ENCODE measurements at places on chromosomes 5 and 9.

DNA sequence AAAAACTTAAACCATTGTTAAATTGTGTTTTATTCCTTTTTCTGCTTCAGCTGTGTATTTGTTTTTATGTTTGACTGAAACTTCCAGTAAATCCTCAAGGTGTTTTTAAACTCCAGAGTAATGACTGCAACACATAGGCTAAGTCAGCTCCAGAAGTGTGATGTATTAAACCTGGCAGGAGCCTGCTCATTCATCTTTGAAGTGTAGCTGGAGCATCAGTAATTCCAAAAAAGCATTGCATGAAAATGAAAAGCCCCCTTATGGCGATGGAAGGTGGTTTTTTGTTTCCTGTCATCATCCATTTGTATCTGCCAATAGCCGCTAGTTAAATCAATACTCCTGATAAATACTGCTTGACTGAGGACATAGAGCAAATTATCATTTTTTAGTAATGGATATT, 474.2 kb upstream of the ADAMTS16 start:
- no peak for DNase-seq

DNA sequence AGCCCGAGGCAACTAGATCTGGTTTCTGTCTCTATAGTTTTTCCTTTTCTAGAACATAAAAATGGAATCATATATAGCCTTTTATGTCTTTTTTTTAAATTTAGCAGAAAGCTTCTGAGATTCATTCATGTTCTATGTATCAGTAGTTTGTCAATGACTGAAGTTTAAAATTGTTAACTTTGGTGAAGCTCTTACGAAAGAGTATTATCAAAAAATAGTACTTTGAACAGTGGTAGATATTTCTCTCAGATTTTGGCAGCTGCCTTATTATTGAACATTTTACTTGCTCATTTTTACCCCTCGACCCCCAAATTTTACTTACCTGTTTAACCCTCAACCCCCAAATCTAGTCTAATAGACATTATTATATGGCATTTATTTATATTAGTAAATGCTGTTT, 10.2 kb downstream of the NIPBL start:
- no peak for DNase-seq

- DNase-seq: no peak
These were observed 150.5 kb downstream of the YTHDC2 start for GRCh38 chr5:113663879-113664541.

- no peak for DNase-seq
These were observed 49.6 kb upstream of the CACNA1B start for GRCh38 chr9:137827908-137828526.

DNA sequence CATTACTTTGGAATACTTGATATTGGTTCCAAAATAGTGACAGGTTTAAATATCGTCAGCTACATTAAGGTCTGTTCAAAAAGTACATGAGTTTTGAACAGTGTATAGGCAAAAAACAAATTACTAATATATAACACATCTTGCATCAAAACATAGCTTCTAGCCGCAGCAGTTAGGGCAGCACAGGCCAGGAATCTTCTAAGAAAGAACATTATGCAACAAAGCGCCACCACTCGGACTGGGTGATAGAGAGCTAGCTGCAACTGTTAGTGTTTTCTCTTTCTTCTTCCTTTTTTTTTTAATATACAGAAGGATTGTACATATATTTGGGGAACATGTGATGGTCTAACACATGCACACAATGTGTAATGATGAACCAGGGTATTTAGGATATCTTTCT, 504.5 kb downstream of the NR2F1-AS1 start:
- DNase-seq: no peak

GRCh38 chr5:56419667-56420066, 186.5 kb upstream of the ANKRD55 start:
- DNase-seq: no peak
